ENCODE measurements at places on chromosomes 5 and 9.

DNA sequence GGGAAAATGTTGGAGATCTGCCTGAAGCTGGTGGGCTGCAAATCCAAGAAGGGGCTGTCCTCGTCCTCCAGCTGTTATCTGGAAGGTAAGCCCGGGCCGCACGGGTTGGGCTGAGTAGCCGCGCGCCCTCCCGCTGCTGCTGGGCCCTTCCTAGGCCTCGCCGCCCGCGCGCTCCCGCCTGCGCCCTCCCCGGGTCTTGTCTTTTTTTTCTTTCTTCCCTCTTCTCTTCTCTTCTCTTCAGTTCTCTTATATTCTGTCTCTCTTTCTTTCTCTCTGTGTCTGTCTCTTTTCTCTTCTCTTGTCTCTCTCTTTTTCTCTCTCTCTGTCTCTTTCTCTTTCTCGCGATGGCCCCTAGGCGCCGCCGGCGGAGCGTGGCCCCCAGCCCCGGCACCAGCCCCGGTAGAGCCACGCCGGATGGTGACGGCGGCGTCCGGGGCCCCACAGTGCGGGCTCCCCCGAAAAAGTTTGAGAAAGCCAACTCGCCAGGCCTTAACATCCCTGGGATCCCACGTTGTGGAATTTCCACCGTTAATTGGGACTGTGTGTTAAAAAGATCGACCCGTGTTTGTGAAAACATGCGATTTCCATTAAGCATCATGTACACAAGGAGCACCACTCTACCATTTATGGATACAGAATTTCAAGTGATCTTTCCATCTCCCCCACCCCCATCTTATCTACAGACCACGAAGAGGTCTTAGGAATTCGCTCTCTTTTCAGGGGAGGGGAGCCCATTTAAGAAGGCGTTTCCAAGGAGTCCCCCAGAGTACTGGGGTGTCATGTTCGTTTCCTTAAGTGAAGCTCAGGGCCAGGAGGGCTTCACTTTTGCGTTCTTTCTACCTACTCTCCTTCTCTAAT lies 616 bp downstream of the ABL1 start:
- DNase-seq: peak; percentile 37

GRCh38 chr9:32735476-32735875 lies 47.9 kb upstream of the TMEM215 start:
- DNase-seq: no peak

DNA sequence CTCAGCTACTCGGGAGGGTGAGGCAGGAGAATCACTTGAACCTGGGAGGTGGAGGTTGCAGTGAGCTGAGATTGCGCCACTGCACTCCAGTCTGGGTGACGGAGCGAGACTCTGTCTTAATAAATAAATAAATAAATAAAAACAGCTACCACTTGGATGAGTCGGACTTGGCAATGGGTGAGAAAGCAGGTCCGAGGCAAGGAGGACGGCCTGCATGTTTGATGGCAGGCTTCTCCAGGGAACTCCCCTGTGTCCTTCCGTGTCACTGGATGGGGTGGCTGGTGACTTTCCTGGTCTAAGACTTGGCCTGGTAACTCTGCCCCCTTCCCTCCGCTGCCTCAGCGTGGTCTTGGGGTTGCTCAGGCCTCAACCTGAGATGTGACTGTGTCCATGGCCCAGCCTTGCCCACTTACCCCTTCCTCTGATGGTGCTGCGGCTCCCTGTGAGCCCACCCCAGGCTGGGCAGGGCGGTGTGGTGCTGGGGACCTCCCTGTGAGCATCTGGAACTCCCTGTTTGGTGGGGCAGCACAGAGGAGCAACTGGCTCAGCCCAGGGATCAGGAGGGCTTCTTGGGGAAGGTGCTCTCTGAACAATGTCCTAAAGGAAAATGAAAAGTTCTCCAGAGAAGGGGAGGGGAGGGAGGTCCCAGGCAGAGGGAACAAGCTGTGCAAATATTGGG lies 62.5 kb upstream of the PSD2 start:
- DNase-seq: no peak

DNA sequence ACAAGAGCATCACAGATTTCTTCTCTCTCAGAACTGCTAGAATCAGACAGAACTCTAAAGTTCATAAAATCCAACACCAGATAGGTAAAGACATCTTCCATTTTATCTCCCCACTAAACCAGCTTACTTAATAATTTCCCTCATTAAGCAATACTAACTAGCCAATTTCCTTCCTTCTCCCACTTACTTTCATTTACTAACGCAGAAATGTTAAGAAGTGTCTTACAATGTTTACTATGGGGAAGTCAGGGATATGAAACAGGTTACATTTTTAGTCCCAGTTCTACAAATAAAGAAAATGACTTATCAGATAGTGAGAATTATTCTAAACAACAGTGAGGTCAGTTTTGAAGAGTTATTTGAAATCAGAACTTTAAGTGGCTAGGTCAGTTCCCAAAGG lies 236.5 kb downstream of the FBXL17 start:
- no peak for DNase-seq

DNA sequence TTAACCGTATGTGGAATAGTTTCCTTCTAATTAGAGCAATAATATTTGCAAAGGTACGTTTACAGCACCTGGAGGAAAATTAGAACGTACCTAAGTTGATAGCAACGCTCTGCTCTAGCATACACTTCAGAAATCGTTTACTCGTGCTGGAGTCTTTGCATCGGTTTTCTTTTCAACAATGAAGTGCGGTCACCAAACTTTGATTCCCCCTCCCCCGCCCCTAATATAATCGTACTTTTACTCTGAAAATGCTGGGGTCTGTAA lies 506 bp downstream of the ADAMTS19 start:
- no peak for DNase-seq

DNA sequence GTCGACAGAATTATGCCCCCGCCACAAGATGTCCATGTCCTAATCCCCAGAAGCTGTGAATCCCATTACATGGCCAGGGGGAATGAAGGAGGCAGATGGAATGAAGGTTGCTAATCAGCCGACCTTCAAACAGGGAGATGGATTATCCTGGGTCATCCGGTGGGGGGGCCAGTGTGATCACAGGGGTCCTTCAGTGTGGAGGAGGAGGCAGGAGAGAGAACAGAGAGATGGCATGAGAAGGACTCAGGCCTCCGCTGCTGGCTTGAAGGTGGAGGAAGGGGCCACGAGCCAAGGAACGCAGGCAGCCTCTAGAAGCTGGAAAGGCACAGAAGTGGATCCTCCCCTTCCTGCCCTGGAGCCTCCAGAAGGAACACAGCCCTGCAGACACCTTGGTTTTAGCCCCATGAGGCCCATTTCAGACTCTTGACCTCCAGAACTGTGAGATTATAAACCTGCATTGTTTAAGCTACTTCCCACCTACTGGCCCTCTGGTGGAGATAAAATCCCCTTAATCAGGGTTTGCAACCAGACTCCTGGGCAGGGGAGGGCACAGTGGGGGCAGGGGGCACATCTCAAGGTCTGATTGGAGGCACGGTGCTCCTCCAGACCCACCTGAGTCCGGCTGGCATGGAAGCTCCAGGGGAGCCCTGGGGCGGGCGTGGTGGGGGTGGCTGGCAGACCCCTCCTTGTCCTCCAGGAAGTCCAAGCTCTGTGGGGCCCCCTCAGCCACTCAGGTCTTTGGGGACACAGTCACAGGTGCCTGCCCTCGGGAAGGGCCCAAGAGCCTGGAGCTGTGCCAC lies 13.8 kb downstream of the PTGES2 start:
- DNase-seq: no peak

DNA sequence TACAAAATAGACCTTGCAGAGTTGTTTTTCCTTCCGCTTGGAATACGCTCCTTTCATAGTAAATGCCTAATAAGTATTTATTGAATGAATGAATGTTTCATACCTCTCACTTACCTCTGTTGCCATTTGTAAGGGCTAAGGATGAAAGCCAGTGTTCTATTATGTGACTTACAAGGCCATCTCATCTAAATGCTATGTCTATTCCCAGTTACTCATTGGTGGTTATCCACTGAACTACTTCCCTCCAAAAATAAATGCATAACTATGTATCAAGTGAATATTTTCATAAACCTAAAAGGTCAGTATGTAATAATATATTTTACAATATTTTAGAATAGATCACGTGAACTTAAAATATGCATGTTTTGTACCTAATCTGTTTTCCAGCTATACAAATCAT lies 670.5 kb upstream of the RGMB start:
- DNase-seq: no peak

DNA sequence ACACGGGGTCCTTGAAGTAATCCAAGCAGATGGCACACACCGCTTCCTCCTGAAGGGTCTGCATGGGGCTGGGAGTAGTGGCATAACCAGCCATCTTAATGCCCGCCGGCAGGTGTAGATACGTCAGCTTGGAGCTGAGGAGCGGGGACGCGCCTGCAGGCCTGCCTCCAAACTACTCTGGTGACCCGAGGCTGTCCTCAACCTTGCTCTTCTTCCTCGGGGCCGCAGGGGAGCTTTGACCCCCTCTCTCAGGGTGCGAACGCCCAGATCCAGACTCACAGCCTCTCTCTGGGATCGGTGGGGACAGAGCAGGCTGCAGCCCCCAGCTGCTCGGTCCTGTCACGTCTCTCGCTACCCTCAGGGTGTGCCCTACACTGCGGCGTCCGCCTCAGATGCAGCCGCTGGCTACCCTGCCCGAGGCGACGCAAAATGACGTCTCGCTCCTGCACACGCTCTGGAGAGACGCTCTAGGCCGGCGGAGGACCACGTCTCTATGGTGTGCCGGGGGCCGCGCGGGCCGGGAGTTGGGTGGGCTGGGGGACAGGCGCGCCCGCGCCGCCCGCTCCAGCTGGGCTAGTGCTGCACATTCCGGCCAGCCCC lies at the start of gene TRIM52:
TRIM52 (minus strand) TSS at position 424 of the 600 bp plus-strand sequence; CDS start at position 94, 330 bp downstream.
- peak; percentile 94 for DNase-seq

DNA sequence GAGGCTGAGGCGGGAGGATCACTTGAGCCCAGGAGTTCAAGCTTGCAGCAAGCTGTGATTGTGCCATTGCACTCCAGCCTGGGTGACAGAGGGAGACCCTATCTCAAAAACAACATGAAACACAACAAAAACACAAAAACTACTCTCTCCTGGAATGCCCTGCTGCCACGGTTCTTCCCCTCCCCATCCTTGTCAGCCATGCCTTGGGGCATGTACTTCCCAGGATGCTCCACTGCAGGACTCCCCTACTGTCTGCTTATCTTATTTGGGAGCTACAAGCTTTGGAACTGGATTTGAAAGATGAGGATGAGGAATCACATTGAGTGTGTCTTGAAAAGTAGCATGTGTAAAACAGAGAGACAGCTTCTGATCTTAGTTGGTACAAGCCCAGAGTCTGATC lies 40.1 kb upstream of the KIAA1958 start:
- no peak for DNase-seq

- no peak for DNase-seq
These were observed 506.5 kb downstream of the DMAC1 start for GRCh38 chr9:7293091-7293490.

DNA sequence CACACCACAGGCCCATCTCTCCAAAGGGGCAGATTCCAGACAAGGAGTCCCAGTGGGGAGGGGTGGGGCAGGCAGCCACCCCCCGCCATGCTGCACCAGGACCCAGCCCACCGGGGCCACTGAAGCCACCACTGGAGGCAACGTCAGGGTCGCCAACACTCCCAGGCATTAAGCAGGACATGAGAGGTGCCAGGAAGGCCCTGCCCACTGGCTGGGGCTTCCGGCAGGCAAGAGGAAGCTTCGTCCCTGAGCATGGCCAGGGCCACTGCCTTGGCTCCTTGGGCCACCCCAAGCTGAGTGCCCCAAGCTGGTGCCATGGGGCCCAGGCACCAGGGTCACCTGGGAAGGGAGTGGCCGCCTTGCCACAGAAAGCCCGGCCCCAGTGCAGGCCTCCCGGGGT lies 17.5 kb downstream of the KCNT1 start:
- DNase-seq: no peak

DNA sequence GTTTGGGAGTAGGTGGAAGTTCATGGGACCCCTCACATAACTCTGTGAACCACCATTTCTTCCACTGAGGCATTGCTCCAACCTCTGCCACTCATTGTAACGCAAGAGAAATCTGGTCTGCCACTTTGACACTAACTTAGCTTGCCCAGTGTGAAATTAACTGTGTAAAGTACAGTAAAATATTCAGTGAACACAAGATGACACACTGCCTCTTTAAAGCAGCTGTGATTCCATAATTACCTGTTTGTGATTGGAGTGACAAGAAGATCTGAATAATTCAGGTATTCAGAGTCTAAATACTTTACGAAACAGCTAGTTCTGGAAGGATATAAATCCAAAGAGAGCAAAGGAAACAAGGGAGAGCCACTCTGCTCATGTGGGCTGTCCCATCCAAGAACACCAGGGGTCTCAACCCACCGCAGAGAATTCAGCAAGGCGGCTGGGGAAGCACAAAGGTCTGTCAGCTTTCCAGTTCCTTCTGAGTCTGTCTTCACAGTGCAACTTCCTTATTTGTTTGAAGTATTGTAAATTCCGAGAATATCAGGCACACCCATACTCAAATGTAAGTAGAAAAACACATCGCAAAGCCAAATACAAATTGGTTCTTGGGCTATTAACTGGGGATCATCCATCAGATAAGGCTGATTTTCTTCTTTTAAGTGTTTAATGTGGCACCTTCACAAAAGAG lies 86.9 kb downstream of the GNAQ start:
- DNase-seq: no peak

DNA sequence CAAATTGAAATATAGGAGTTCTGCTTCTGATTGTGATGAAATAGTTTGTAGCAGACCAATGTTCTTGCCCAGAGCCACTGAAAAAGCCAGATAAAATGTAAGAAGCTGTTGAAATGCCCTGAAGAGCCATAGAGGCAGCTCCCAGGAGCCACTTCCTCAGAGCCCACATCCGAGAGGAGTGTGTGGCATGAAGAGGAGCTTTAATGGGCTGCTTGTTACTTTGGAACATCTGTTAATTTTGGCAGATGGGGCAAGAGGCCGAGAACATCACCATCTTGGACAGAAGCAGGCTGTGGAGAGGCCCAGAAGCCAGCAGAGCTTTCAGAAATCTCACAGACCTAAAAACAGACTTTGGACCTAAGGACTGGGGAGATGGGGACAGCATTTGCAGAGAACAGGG lies 370.8 kb downstream of the GADD45G start:
- no peak for DNase-seq

DNA sequence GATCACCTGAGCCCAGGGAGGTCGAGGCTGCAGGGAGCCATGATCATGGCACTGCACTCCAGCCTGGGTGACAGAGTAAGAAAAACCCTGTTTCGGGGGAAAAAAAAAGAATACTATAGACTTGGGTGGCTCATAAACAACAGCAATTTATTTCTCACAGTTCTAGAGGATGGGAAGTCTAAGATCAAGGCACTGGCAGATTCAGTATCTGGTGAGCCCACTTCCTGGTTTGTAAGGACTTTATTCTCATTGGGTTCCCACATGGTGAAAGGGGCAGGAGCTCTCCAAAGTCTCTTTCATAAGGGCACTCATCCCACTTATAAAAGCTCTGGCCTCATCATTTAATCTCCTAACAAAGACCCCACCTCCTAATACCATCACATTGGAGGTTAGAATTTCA lies 8.7 kb downstream of the HINT1 start:
- no peak for DNase-seq

Data from G401 (cell line).